Vagina (tissue), 2 donors: ENCODE measurements at places on chromosomes 12 and 14.

GRCh38 chr12:112439769-112440168, 21.0 kb downstream of the PTPN11 start:
- H3K27ac ChIP-seq: no peak overlapping the region
- no peaks in the 10 kb centered on the region for H3K36me3 ChIP-seq
- no peak overlapping the region for H3K4me3 ChIP-seq
- no peaks in the 10 kb centered on the region for H3K27me3 ChIP-seq

- H3K4me1 ChIP-seq: peaks cover 67% of the 10 kb centered on the region
- DNase-seq: no peak
- H3K27ac ChIP-seq: no peak overlapping the region
- H3K27me3 ChIP-seq: no peaks in the 10 kb centered on the region
- no peaks in the 10 kb centered on the region for H3K36me3 ChIP-seq
Observed at GRCh38 chr12:116194935-116195431, 82.5 kb downstream of the MED13L start.

DNA sequence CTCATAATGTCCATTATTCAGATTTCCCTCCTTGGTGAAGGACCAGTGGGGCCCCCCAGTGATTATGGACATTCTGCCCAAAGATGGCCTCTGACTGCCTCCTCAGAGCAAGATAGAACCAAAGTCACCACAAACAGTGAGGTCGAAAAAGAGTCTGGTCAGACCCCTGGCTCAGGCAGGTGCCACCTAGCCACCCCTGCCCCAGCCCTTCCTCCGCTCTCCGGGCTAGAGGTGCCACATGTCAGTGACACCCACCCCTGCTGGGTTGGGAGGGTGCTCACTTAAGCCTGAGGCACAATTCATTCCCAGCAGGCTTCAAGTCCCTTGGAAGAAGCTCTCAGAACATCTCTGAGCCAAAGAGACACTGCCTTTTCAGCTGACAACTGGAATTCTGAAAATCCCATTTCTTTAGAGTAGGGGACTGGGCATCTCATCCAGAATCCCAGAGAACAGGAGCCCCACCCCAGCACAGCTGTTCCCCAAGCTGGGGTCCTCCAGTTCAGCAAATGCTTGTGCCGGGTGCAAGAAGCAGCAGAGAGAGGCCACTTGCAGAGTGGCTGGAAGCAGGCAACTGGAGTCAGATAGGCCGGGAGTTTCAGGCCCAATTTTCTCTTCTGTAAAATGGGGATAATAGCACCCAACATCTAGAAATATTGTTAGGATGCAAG, 50.3 kb downstream of the ISCA2 start:
- no peaks in the 10 kb centered on the region for H3K36me3 ChIP-seq
- H3K27ac ChIP-seq: no peak overlapping the region
- DNase-seq: no peak
- peaks cover 14% of the 10 kb centered on the region for H3K4me1 ChIP-seq
- no peak overlapping the region for H3K4me3 ChIP-seq

GRCh38 chr12:109998241-109998903, 858 bp upstream of the ANKRD13A start:
- H3K4me3 ChIP-seq: peak overlapping the region; percentile 100
- no peaks in the 10 kb centered on the region for H3K27me3 ChIP-seq
- H3K27ac ChIP-seq: peak overlapping the region; percentile 82

DNA sequence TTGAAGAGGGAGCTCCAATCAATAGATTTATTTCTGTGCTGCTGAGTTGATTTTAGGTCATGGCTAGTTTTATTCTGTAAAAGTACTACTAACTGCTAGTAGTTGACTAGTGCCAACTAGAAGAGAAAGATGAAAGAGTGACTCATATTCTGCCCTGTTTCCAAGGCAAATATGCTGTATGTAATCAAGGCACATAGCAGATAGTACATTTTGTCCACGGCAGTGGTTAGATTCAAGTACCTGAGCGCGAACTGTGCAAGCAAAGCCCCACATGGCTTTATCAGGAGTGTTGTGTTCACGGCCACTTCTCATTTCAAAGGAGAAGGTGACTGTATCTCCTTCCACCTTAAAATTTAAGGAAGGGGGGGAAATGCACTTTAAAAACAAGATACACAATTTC, 126.8 kb downstream of the TRAFD1 start:
- no peaks in the 10 kb centered on the region for H3K27me3 ChIP-seq
- no peaks in the 10 kb centered on the region for H3K4me1 ChIP-seq
- no peak for DNase-seq

DNA sequence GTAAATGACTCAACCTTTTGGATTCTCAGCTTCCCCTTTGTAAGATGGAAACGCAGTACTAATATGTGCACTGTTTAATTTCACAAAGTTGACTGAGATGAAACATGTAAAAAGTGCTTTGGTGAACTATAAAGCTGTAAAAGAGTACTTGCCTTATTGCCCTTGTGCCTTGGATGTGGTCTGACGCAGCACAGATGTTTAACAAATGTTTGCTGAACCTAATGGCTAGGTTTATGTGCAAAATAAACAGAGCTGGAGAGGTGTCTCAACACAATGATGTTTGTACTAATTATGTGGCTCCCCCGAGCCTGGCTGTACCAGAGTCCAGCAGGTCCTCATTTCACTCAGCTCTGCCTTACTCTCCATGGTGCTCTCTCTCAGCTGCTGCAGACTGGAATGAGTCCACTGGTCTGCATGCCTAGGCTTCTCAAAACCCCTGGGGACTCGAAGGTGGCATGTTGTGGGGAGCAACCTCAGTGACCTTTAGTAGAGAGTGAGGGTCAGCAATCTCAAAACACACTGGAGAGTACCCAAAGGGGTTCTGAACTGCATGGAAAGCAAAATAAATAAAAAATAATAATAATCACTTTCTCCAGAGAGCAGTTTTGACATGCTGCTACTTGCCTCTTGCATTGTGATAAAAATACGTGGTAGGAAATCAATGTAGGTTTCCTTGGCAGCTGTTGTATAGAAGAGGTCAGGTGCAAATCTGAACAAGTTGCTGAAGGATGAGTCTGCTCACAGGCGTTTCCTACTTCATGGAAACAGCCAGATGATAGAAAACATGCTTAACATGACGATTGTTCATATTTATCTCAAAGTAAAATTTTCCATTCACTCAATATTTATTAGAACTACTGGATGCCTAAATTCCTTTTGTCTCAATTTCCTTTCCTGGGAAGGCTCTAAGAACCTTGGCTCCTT, 8.5 kb upstream of the AMIGO2 start:
- H3K27ac ChIP-seq: peak overlapping the region; percentile 46
- no peaks in the 10 kb centered on the region for H3K27me3 ChIP-seq
- no peaks in the 10 kb centered on the region for H3K36me3 ChIP-seq
- DNase-seq: no peak
- H3K4me3 ChIP-seq: no peak overlapping the region

DNA sequence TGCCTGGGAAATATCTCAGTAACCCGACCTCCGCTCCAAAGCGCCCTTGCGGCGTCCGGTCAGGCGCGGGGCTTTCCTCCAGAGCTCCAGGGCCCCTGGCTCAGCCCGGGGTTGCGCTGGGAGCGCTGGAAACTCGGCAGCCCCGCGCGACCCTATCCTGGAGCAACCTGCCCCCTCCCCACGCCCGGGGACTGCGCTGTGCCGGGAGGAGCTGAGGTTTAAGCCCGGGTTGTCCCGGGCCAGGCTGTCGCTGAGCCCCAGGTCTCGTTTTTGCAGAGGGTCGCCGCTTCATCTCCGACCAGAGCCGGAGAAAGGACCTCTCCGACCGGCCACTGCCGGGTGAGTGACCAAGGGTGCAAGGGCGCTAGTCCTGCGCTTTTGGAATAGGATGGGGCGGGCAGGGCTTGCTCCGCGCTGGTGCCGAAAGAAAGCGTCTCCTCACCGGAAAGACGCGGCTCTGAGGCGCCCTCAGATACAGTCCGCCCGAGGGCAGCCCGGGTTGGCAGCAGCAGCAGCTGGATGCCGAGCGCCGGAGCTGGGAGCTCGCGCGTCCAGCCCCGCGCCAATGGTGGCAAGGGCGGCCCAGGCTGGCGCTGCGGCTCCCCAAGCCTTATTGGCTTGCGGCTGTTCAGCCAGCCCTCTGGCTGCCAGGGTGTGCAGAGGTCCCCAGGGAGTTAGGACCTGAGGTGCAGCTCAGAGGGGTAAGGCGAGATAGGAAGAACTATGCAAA, 1.5 kb downstream of the SPX start:
- H3K27me3 ChIP-seq: no peaks in the 10 kb centered on the region
- H3K27ac ChIP-seq: no peak overlapping the region
- H3K4me1 ChIP-seq: peaks cover 15% of the 10 kb centered on the region
- H3K4me3 ChIP-seq: peak overlapping the region; percentile 49
- DNase-seq: no peak

DNA sequence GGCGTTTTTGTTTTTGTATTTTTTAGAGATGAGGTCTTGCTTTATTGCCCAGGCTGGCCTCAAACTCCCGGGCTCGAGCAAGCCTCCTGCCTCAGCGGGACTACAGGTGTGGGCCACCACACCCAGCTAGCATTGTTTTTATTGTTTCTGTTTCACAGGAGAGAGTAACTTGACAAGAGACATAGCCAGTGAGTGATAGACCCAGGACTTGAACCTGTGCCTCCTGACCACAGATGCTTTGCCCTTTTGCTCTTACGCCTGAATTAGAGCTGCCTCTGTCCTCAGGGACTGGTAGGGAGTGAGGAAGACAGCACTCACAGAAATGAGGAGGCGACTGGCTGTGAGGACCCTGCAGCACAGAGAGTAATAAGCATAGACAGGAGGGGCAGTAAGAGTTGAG, 2.3 kb downstream of the EVL start:
- no peaks in the 10 kb centered on the region for H3K27me3 ChIP-seq
- H3K4me3 ChIP-seq: peak overlapping the region; percentile 15
- H3K36me3 ChIP-seq: no peaks in the 10 kb centered on the region
- no peak for DNase-seq

GRCh38 chr12:14958361-14959125, 2.9 kb downstream of the ARHGDIB start:
- H3K4me3 ChIP-seq: peak overlapping the region; percentile 44
- no peaks in the 10 kb centered on the region for H3K36me3 ChIP-seq
- no peaks in the 10 kb centered on the region for H3K27me3 ChIP-seq
- H3K27ac ChIP-seq: peak overlapping the region; percentile 62
- DNase-seq: no peak

DNA sequence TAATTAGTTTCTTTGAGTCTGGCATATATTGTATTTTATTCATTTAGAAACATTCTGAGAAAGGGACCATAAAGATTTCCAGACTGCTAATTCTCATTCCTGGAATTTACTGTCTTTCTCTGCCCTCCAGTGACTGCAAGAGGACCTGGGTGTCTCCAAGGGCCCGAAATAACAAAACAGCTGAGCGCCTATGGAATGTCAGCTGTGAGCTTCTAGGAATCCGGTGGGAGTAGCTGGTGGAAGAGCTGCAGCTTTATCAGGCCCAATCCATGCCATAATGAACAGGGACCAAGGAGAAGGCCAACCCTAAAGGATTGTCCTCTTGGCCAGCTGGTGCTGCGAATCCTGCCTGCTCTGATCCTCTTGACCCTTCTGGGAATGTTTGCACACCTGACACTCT, 31.9 kb downstream of the RDH12 start:
- H3K4me3 ChIP-seq: no peak overlapping the region
- H3K36me3 ChIP-seq: no peaks in the 10 kb centered on the region
- DNase-seq: no peak
- no peaks in the 10 kb centered on the region for H3K27me3 ChIP-seq
- peaks cover under 1% of the 10 kb centered on the region for H3K4me1 ChIP-seq
- H3K27ac ChIP-seq: no peak overlapping the region

- DNase-seq: no peak
- H3K27me3 ChIP-seq: no peaks in the 10 kb centered on the region
- H3K36me3 ChIP-seq: no peaks in the 10 kb centered on the region
- no peak overlapping the region for H3K27ac ChIP-seq
- H3K4me3 ChIP-seq: no peak overlapping the region
Observed at GRCh38 chr14:70143306-70143705, 45.4 kb downstream of the SLC8A3 start.

GRCh38 chr12:54014377-54015017, 5.7 kb downstream of the HOXC8 start:
- no peak overlapping the region for H3K27ac ChIP-seq
- no peak for DNase-seq
- H3K4me1 ChIP-seq: peaks cover 42% of the 10 kb centered on the region
- no peaks in the 10 kb centered on the region for H3K36me3 ChIP-seq
- H3K4me3 ChIP-seq: no peak overlapping the region

GRCh38 chr12:110373425-110373824, 30.1 kb downstream of the ANAPC7 start:
- H3K36me3 ChIP-seq: peaks cover 33% of the 10 kb centered on the region
- H3K27ac ChIP-seq: peak overlapping the region; percentile 14
- H3K4me3 ChIP-seq: no peak overlapping the region

- H3K4me1 ChIP-seq: peaks cover 7% of the 10 kb centered on the region
- no peak overlapping the region for H3K27ac ChIP-seq
- no peaks in the 10 kb centered on the region for H3K36me3 ChIP-seq
Observed at GRCh38 chr12:105814283-105814682, 324.5 kb downstream of the NUAK1 start.

DNA sequence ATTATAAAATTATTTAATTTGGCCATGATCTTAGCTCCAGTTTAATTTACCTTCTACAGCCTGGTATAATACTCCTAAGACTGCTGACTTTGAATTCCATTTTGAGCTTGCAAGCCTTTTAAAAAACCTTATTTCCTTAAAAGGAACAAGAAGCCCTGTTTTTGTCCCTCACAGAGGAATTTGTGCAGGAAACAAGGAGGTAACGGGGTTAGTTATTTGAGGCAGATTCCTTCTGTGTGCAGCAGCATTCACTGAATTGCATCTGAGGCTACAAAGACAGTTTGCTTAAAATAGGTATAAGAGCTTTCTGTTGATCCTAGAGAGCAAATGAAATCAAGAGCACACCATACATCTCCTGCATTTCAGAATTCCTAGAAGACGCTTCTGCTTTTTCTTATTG, 403.3 kb upstream of the PRICKLE1 start:
- no peaks in the 10 kb centered on the region for H3K36me3 ChIP-seq
- H3K27ac ChIP-seq: no peak overlapping the region

GRCh38 chr12:103791350-103791920, 49.6 kb downstream of the NT5DC3 start:
- H3K36me3 ChIP-seq: peaks cover 15% of the 10 kb centered on the region
- H3K27me3 ChIP-seq: no peaks in the 10 kb centered on the region
- no peaks in the 10 kb centered on the region for H3K4me1 ChIP-seq
- H3K27ac ChIP-seq: no peak overlapping the region
- DNase-seq: no peak

DNA sequence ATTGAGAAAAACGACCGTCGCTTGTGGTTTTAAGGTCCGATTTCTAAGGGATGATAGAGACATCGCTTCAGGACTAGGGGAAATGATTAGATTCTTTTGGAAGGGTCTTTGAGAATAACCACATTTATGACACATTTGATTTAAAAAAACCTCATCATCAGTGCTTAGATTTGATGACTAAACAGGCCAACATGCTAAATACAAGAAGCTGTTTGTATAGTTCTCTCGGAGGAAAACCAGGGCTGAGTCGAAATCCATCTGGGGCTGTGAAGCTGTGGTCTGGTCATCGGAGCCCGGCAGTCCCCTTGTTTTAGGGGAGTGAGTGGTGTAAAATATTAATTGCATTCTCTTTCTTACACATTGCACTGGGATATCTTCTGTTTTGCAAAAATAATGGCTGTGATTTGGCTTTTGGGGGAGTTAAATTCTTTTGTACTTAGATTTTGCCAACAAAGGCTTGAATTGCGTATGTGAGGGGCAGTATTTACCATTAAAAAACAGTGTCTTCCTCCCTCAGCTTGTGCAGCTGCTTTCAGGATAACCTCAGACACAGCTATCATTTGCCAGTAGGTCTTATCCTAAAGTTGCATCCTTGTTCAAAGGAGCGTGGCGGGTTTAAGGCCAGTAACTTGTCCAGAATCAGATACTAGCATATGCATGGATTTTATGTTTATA, 550 bp downstream of the GNG2 start:
- peaks cover 14% of the 10 kb centered on the region for H3K4me1 ChIP-seq
- peak overlapping the region; percentile 34 for H3K27ac ChIP-seq
- H3K27me3 ChIP-seq: no peaks in the 10 kb centered on the region
- peak overlapping the region; percentile 41 for H3K4me3 ChIP-seq
- DNase-seq: no peak
